Stimulated activated CD4-positive, alpha-beta T cell treated with anti-CD3 and anti-CD28 coated beads, Interleukin-1b, Interleukin-23, amount 100 ng/mL, for 1 hour (primary cell): ENCODE measurements at places on chromosomes 6 and 20.

DNA sequence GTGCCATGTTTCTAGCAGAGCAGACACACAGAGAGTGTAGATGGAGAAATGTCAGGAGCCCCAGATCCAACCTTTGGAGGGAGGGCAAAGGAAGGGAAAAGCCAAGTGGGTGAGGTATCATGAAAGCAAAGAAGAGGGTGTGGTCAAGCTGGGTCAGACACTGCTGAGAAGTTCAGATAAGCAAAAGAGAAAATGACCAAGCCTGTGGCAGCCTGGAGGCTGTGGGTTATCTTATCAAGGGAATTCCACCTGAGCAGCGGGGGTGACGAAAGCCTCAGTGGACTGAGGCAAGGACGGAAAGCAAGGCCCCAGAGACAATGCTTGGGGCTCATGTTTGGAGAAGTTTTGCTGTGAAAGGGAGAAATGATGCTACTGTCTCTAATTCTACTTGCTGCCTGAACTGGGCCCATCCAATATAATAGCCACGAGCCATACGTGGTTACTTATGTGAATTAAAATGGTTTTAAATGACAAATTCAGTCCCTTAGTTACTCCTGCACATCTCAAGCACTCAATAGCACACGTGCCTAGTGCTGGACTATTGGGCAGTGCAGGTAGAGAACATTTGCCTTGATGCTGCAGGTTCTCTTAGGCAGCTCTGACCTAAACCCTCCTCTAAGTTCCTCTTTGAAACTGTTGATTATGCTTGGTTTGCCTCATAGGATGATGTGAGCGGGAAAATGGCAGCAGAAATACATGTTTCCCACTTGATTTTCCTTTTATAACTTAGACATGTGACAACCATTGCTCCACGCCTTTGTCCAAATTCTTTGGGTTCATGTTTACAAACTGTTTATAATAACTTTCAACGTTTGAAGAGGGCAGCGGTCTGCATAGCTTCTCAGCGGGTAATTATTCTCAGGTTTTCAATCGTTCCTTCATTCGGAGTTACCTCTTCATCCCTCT lies 63.7 kb downstream of the SLC22A23 start:
- DNase-seq, result no peak

DNA sequence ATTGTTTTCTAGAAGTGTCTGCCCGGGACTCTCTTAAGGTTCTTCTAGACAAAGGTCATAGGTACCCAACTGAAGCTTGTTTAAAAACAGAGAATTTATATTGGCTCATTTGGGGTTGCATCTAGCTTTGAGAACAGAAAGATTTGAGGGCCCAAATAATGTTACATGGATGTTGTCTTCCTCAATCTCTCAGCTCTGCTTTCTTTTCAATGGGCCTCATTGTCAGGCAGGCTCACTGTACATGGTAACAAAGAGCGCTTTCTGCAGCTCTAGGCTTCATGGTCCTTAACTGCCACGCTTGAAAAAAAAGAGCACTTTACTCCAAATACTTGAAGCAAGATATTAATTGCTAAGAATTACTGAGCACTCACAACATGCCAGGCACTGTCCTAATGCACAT lies 22.2 kb downstream of the NHLRC1 start:
- no peak for DNase-seq

- peak; percentile 40 for DNase-seq
These were observed 13.7 kb downstream of the KLHL31 start for GRCh38 chr6:53651764-53652401.

- DNase-seq, result no peak
These were observed 10.5 kb downstream of the ENTPD6 start for GRCh38 chr20:25206063-25206403.

DNA sequence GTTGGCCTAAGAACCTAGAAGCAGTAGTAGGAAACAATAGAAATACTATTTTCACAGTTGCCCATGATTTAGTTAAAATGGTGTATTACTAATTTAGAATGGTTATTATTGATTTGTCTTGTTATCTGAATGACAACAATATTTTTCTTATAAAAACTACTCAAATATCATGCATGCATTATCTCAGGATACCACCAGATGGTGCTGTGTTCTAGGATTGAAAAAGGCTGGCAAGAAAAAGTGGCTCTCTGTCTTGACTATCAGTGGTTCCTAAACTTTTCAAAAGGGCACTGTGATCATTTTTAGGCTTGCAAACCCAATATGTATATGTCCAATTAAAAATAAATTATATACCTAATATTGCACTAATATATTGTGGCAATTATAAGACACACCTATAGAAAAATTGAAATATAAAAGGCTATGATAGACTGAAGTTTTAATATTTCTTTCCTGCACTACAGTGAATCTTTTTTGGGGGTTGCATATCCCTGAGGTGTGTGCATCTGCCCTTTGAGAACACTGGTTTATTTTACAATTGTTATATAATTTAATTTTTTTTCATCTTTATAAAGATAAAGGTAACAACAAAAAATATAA lies 131.7 kb upstream of the MLIP start:
- no peak for DNase-seq

GRCh38 chr6:80618953-80619352 lies 512.5 kb downstream of the BCKDHB start:
- no peak for DNase-seq

- DNase-seq, result no peak
These were observed 105.8 kb upstream of the ASCC3 start for GRCh38 chr6:100986921-100987320.

DNA sequence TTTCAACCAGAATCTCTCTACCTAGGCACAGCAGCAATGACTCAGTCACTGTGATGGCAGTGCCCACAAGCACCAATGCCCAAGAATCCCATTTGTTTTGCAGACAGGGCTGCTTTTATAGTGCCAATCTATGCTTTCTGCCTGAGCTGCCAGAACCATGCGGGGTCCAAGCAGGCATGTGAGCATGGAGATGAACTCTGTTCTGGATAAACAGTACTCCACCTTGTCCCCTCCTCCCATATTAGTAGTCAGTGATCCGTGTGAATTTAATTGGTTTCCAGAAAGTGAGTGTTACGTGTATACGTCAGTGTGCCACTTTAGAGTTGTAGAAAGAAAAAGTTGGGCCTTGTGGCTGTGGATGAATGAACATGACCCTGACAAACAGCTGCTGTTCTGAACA lies 79.4 kb downstream of the SASH1 start:
- DNase-seq, result no peak

- no peak for DNase-seq
These were observed 28.8 kb downstream of the FAM8A1 start for GRCh38 chr6:17628873-17629272.

DNA sequence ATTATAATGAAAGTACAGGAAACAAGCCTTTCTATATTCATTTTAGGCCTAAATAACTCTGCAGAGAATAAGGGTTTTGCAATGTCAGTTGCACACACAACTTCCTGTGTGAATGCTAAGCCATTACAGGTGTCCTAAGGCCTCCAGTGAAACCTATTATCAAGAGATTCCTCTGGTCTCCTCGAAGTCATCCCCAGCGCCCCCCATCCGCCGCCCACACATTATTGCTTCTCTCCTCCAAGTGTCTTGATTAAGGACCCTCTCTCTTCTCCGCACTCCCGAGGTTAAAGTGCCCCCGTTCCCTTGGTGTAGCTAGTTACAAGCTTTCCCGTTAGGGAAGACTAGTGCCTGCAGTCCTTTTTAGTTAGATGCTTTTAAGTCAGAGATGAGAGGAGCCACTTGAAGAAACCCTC lies 1.3 kb downstream of the HIVEP2 start:
- no peak for DNase-seq

DNA sequence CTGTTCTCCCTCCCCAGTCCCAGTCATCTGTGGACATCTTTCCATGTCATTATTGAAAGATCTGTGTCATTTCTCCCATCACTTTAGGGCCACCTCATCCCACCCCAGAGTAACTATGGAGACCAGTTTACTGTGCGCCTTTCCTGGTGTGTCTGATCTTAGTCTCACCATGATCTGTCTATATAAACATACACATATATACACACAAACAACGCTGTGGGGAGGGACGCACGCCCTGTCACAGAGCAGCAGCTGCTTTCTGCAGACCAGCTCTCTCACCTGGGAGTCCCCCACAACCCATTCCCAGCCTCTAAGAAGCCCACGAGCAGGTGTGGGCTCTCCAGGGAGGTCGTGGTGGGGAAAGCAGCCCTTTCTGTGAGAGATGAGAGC lies 68.1 kb upstream of the TOX2 start:
- no peak for DNase-seq
